ENCODE measurements at places on chromosomes 11 and 22.

GRCh38 chr11:112049777-112050176, 24.0 kb downstream of the PIH1D2 start:
- DNase-seq: no peak

GRCh38 chr11:34302046-34302921, 55.5 kb downstream of the ABTB2 start:
- peak; percentile 98 for DNase-seq

- peak; percentile 50 for DNase-seq
Observed at GRCh38 chr11:76077575-76078150, 128.6 kb downstream of the WNT11 start.

GRCh38 chr11:20131788-20132666, 28.2 kb downstream of the DBX1 start:
- DNase-seq: peak; percentile 66

DNA sequence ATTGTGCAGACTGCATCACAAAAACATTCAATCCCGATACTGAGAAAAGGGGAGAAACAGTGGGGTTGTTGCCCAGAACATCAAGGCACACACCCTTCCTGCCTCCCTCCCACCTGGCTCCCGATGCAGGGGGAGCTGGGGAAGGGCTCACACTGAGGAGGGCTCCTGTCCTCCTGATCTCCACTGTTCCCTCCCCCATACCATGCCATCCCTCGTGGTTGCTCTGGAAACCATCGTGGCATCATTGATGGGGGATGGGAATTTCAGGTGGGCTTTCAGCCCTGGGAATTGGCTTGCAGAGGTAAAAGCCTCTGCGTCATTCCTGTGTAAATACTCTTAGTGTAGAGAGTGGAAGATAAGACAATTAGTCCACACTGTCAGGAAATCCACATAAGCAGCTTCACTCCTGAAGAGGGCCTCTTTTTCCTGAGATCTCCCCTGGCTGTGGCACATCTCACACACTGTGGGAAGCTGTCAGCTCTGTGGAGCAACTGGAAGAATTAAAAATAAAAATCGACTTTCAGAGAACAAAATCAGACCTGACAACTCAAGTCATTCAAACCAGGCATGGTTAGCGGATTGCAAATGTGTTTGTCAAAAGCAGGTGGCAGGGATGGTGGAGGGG, 176.0 kb downstream of the CHST1 start:
- no peak for DNase-seq

GRCh38 chr11:33360642-33361041, 103.5 kb downstream of the HIPK3 start:
- DNase-seq: no peak

GRCh38 chr11:1820463-1821325, 14.1 kb upstream of the SYT8 start:
- peak; percentile 31 for DNase-seq

DNA sequence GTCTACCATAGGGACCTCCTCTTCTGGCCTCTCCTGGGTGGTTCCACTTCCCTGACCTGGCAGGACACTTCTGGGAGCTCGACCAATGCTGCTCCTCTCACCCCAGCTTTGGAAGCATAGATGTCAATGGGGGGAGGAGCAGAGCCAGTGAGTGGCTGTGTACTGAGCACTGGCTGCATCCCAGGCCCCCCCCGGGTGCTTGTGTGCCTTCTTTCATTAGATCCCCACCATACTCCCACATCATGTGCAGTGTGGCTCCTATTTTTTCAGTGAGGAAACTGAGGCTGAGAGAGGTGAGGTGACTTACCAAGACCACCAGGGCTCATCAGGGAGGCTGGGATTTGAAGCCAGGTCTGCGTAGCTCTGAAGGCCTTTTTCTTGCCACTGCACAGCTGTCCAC, 44.3 kb downstream of the LRRC32 start:
- DNase-seq: no peak

- DNase-seq: no peak
Observed at GRCh38 chr11:75462117-75462653, 29.2 kb upstream of the KLHL35 start.

GRCh38 chr11:76578654-76579055, 91.9 kb downstream of the LRRC32 start:
- peak; percentile 17 for DNase-seq

- peak; percentile 77 for DNase-seq
Observed at GRCh38 chr11:57288771-57289579, 35.8 kb downstream of the TNKS1BP1 start.

- DNase-seq: peak; percentile 78
Observed at GRCh38 chr11:46389450-46390330, 1.9 kb downstream of the CHRM4 start.

DNA sequence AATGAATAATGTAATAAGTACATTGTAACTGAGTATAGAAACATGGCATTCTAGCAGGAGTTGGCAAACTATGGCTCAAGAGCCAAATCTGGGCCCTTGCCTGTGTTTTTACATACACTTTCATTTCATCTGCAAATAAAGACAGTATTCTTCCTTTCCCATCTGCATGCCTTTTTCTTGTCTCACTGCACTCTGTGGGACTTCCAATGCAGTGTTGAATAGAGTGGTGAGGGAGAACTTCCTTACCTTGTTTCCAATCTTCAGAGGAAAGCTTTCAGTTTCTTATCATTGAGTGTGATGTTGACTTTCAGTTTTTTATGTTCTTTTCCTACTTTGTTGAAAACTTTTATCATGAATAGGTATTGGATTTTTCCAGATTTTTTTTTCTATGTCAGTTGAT, 82.1 kb downstream of the USP47 start:
- no peak for DNase-seq

DNA sequence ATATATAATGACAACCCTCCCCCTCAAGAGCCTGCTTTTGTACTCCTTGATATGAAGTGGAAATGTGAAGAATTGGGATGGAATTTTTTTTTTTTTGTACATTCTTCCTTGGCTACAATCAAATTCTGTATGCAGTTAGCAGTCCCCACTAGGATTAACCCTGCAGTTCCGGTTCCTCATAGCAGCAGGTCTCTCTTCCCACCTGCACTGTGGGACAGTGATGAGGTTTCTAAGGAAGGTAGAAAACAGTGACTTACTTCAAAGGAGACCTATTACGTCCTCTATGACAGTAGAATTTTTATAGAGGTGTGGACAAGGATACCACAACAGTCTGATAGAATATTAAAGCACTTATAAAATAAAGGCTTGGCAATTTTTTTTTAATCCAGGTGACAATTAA, 46.3 kb upstream of the ALKBH3 start:
- DNase-seq: no peak

- no peak for DNase-seq
Observed at GRCh38 chr22:28398981-28399380, 280.7 kb downstream of the TTC28 start.

- DNase-seq: peak; percentile 76
Observed at GRCh38 chr22:20550851-20551744, 43.7 kb downstream of the MED15 start.

GRCh38 chr22:32324505-32325415, 32.9 kb upstream of the RFPL3 start:
- DNase-seq: no peak

GRCh38 chr22:28955817-28956216, 72.4 kb downstream of the ZNRF3 start:
- DNase-seq: no peak

GRCh38 chr11:64864473-64865285, 13.7 kb downstream of the EHD1 start:
- peak; percentile 97 for DNase-seq

DNA sequence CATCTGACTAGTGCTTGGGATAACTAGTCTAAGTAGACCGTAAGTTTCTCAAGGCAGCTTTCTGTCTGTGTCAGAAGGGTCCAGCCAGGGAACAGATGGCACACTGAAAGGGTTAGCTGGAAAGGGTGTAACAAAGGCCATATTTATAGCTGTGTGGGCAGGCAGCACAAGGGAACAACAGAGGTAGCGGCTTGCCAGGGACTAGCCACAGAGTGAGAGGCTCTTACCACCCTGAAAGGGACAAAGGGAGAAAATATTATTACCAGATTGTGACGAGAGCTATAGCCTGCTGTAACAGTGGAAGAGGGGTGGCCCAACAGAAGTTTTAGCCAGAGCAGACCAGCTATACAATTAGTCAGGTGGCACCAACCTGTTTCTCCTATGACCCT, 129.4 kb downstream of the CCDC34 start:
- DNase-seq: no peak

Measured in EL (cell line).